ENCODE measurements at places on chromosomes 6 and 20.

GRCh38 chr20:2429051-2429450, 41.5 kb downstream of the SNRPB start:
- DNase-seq, result no peak

GRCh38 chr6:129631070-129631469, 78.9 kb downstream of the ARHGAP18 start:
- no peak for DNase-seq

DNA sequence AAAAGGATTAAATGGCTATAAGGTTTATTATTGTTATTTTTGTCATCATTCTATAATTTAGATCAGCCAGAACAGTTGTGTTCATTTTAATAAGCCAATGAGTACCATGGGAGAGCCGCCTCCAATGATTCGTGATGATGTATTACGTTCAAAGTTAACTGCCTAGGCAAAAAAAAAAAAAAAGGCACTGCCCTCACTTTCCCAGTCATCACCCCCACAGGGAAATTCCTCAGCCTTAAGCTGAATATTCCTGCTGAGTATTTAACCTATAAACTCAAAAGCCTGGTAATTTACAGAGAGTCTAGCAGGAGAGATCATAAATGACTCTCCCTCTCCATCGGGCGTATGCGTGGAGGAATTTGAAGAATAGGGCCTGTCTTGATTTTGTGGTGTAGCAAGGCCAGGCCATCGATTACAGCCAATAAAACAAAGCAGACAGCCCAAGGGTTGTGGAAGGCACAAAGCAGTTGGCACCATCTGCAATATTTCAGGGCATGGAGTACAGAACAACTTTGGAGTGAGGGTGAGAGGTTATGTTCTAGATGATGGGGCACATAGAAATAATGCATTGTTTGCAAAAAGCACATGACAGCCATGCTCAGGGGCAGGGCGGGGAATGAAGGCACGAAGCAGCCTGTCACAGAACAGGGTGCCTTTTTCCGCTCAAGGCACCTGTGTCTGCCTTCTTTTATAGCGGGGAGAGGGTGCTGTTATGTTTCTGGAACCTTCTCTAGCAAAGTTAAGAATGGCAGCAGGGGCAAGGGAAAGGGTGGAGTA, 138.2 kb upstream of the DTNBP1 start:
- DNase-seq, result no peak

- no peak for DNase-seq
These were observed 64.6 kb upstream of the ZMYND8 start for GRCh38 chr20:47421076-47421475.

DNA sequence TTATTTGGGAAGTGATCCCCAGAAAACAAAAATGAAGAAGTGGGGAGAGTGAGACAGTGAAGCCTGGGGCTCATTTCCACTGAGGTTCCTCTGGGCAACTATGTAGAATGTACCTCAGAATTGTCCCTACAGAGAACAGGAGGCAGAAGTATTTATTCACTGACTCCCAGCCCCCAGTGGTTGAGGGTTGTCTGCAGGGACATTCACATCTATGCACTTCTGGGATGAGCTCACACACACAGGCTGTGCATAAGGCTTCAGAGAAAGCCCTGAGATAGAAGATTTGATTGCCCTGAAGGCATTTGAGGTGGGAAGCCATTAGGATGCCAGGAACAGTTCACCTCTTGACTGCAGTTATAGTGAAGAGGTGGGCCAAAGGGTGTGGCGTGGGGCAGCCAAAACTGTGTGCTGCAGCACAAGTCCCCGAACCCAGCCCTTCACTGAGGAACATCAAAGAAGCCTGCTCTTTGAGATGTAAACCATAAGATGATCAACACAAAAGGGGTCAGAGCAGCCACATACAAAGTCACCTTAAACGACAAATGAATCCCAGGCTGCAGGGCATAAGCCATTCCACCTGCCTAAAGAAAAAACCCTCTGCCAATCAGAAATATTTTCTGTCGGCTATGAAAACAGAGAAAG, 853.8 kb upstream of the FLRT3 start:
- no peak for DNase-seq

DNA sequence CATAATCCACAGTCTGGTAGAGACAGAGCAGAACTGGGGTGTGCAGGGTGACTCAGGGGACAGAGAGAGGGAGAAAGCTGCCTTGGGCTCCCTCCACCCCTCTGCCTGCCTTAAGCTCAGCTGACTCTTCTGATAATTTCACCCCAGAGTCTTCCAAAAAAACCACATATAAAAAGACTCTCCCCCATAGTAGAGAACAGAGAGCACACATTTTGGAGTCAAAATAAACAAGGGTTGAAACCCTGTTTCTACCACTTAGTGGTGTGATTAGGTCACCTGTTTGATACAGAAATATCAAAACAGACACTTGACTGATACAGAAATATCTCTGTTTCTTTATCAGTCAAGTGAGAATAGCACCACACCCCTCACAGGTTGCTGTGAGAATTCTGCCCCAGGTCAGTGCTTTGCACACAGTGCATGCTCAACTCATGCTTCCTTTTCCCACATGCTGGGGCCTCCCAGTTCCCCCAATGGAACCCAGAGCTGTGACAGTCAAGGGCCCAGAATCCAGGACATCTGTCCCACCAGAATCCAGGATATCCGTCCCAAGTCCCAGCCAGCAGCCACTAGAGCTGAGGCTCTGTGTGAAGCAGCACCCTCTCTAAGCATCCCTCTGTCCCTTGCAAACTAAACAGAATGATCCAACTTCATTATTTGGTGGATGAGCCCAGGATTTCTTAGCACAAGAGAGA, 1.2 kb downstream of the TREML2 start:
- DNase-seq, result no peak

DNA sequence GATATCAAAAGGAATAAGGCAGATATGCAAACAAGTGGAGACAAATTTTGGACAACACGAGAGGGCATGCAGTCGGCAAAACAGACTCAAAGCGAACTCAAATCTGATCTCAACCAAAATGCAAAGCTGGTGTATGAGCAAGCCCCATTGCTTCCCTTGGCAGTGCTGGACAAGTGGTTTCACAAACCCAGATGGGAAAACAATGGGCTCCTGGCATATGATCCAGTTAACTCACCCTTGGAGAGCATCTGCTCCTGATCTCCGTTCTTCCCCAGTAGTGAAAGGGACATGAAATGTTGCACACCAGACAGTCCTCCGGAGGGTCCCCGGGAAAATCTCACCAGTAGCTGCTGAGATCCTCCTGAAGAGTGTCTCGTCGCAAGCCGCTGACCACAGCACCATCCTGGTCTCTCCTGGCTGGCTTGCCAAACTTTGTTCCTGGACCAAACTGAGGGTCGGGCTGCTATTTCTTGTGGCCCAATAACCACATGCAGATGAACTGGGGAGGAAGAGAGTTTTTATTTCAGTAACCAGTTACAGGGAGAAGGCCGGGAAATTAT, 84.3 kb upstream of the THBS2 start:
- DNase-seq, result no peak

Measured in NCI-H1105 treated with DMSO at 0.1 percent for 48 hours (cell line).